Activated CD4-positive, alpha-beta T cell treated with anti-CD3 and anti-CD28 coated beads, Interleukin-2, amount 50 U/mL, for 24 hours (primary cell): ENCODE measurements at places on chromosomes 7 and 10.

GRCh38 chr7:156950381-156950858, 908 bp downstream of the NOM1 start:
- no peak for DNase-seq

DNA sequence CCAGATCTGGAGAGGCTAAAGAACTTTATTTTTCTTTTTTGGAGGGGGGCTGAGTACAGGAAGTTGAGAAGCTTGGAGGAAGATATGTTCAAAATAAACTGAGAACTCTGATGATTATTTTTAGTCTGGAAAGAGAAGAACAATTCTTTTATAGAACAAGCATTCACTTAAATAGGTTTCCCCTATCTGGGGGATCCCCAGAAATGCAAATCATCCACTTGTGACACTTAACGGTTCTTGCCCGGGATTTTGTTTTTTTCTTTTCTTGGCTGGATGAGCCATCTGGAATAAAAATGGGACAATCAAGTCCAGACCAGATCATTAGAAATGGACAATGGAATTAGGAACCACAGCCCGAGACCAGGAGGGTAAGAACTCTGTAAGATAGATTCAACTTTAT, 95.9 kb upstream of the EGR2 start:
- DNase-seq: no peak

DNA sequence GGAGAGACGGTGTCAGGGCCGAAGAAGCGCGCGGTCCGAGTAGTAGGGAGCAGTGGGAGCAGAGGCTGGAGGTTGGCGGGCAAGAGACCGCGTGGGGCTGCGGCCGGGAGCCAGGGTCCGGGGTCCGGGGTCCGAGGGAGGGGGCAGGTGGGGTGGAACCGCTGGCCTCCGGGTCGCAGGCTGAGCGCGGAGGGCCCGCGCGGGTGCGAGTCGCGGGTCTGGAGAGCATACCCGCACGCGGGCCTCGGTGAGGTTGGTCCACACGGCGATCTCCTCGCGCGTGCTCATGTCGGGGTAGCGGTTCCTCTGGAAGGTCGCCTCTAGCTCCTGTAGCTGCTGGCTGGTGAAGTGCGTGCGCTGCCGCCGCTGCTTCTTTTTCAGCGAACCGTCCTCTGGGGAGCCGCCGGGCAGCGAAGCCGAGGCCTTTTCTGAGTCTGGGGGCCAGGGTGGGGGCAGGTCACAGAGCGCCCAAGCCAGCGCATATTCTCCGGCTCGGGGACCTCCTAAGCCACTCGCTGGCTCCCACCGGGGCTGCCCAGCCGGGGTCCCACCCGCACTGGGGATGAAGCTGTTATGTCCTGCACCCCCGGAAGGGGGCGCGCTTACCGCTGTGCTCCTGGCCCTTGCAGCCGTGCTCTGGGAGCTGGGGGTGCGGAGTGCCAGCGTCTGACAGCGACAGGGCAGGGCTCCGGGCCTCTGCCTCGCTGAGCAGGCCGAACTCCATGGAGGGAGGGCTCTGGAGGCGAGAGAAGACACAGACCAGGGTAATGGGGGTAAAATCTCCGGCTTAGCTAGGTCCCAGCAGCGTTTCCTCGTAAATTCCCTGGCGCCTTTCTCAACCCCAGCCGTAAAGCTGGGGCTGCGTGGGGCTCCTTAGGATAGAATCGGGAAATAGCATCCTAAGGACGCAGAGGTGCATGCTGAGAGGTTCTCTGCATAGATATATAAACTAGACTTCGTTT, 5.5 kb downstream of the ELOVL3 start:
- DNase-seq: peak; percentile 58

- DNase-seq: no peak
These were observed 167.4 kb upstream of the AHR start for GRCh38 chr7:17131060-17131345.

GRCh38 chr7:75689246-75690099, 49.3 kb downstream of the HIP1 start:
- no peak for DNase-seq

DNA sequence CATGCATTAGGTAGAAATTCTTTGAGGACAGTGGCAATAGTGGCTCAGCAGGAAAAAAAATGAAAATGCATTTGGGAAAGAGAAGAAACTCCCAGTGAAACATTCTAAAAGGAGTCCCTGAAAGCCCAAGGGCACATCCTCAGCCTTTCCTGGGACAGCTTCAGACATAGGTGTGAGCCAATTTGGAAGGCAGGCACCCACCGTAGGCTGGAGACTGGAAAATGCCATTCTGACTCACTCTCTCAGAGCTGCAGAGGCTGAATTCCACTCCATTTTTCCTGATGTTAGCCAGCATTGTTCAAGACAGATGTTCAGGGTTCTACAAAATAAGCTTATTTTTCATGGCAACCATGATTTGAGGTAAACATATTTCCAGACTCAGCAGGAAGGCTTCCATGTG, 379.0 kb upstream of the FZD8 start:
- DNase-seq: no peak
